ENCODE measurements at places on chromosomes 7 and 10.

- no peak for DNase-seq
These were observed 183.2 kb downstream of the AUTS2 start for GRCh38 chr7:69781412-69781846.

- no peak for DNase-seq
These were observed 231.1 kb downstream of the REEP3 start for GRCh38 chr10:63752318-63752717.

- DNase-seq = no peak
These were observed 226.0 kb downstream of the CDK14 start for GRCh38 chr7:90821961-90822620.

DNA sequence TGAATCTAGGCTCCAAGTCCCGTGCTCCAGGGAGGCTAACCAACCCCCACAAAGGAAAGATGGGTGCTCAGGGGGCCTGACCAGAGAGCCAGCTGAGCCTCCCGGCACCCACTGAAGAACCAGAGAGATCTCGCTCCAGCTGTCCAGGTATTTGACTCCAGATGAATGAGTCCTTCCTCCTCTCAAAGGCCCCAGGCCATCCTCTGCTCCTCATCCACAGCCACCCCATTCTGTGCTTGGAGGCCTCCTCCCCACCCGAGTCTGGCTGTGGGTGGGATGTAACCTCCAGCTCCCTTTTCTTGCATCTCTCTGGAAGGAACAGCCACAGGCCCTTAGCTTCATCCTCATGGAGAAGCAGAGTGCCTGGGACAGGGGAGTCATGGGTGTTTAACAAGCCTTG is 44.6 kb downstream of the VSTM4 start:
- DNase-seq = no peak

GRCh38 chr10:97185326-97186058 is at the start of gene SLIT1:
SLIT1 (minus strand) TSS chr10:97185959; CDS start chr10:97185674, 285 bp downstream.
- no peak for DNase-seq

DNA sequence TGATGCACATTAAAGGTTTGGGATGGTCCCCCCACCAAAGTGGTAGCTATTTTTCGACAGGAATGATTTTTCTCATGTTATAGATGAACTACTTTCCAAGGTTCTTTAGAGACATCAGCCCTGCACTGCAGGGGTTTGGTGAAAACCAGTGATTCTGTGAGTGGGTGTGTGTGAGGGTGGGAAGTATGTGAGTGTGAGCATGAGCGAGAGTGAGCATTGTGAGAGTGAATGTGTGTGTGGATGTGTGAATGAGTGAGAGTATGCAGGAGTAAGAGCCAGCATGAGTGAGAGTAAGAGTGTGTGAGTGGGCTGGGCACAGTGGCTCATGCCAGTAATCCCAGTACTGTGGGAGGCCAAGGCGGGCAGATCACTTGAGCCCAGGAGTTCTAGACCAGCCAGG is 75.0 kb downstream of the GOLGA7B start:
- no peak for DNase-seq

DNA sequence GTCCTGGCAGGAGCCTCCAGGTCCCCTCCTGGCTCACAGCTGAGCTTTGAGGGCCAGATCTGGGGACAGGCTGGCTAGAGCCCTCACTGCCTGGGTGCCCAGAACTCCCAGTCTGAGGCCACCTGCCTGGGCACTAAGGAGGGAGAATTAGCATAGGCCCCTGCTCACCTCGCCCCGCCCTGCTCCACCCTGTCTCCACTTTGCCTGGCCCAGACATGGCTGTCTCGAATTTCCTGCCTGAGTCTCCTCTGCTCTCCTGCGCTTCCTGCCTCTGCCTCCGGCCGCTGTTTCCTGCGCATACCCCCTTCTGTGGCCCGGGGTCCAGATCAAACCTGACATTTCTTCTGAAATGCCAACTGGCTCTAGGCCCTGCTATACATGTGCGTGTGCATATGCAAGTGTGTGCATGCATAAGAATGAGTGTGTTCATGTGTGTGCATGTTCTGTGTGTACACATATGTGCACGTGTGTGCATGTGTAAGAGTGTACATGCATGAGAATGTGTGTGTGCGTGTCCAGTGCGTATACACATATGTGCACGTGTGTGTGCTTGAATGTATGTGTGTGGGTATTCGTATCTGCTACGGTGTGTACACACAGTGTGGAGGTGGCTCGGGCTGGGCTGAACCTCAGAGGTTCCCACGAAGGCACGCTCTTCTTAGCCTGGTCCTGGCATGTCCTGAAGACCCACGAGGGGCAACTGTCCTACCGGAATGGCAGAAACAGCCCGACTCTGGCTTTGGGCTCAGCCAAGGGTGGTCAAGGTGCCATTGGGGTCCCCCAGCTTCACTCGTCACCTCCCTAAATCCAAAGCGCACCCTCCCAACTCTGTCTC is 64.9 kb downstream of the MYL10 start:
- DNase-seq = no peak

GRCh38 chr10:106473129-106473685 is 691.3 kb downstream of the SORCS1 start:
- no peak for DNase-seq

GRCh38 chr7:31890766-31891165 is 179.4 kb downstream of the PDE1C start:
- no peak for DNase-seq

DNA sequence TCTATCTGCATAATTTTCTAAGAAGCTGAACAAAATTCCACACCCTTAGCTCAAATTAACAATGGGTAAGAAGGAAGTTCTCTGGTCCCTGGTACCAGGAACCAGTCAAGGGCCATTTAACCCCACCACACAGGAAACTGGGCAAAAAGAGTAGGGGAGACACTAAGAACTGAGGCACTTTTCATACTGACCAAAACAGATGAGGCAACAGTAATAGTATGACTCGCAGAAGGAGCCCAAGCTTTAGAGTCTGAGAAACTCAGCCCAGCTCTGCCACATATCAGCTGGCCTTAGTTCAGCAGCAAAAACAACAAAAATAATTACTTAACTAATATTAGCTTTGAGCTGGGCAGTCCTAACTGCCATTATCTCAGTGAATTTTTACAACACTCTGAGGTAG is 221.2 kb downstream of the FAM107B start:
- no peak for DNase-seq

- DNase-seq = no peak
These were observed 621 bp upstream of the MORN4 start for GRCh38 chr10:97633921-97634320.

- no peak for DNase-seq
These were observed 83.1 kb upstream of the MPP7 start for GRCh38 chr10:28385748-28386502.

DNA sequence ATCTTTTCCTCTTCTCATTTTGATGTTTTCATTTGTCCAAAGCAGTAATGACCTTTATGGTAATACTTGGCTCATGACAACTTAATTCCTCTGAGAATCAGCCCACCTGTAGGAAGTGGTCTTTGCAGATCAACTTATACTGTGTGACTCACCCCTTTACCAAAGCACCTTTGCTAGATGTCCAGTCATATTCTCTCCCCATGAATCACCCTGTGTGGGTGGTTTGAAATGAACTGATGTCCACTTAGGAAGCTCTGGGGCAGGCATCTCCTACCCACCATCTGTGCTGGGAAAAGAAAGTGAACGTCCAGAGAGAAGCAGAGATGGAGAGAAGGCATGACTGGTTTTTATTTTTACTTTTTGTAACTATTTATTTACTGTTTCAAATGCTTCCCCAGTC is 410.3 kb downstream of the KIF20B start:
- no peak for DNase-seq

GRCh38 chr10:61897671-61898434 is 3.6 kb upstream of the ARID5B start:
- DNase-seq = no peak

DNA sequence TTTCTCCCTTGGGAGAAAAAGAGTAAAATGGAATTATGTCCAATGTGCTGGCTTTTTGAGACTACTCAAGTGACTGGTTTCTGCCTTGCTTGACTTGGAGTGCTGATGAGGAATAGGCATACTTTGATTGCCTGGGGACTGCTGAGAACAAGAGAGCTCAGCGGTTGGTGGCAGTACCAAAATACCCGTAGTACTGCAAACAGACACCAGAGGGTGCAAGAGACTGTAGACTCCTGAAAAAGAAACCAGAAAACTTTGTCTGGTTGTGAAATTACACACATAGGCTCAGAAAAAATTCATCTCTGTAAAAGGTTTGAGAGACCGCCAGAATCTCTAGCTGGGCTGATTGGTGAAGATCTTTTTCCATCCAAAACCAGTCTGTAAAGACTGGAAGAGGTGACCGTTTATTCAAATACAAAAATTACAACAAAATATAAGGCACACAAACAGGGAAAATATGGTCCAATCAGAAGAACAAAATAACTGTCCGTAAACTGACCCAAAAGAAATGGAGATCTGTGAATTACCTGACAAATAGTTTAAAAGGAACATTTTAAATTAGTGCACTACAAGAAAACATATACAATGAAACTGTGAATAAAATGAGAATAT is 18.5 kb downstream of the BICC1 start:
- DNase-seq = peak; percentile 33

GRCh38 chr10:48358162-48358561 is 51.7 kb downstream of the MAPK8 start:
- no peak for DNase-seq

GRCh38 chr7:135773464-135773863 is 24.9 kb upstream of the FAM180A start:
- no peak for DNase-seq

GRCh38 chr7:157149317-157149716 is 10.6 kb downstream of the UBE3C start:
- no peak for DNase-seq

- DNase-seq = peak; percentile 20
These were observed 89.9 kb downstream of the CDH23 start for GRCh38 chr10:71486484-71487114.

- no peak for DNase-seq
These were observed 26.5 kb downstream of the MPP7 start for GRCh38 chr10:28276384-28276783.

DNA sequence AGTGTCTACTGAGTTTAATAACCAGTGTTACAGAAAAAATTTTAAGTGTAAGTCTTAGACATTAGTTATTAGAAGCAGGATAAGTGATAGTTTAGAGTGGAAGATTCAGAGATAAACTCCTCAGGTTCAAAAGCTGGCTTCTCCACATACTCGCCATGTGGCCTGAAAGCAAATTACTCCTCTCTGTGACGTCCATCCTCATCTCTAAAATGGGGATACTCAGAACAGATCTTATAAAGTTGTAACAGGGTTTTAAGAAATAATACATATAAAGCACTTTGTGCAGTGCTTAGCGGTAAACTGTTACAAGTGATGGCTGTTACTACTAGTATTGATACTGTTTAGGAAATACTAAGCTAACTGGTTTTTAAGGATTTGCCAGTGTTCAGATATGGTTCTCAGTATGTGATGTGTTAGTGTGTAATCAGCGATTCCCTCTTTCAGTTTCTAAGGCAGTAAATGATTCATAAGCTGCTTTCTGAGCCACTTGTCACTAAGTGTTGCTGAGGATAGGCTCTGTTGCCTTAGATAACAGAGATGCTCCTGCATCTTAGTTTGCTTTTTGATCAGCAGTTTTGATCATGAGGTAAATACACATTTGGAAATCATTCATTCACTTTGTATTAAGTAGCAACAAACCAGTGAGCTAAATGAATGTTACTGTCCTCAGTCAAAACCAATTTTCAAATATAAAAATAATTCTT is 58.7 kb downstream of the CYP51A1 start:
- no peak for DNase-seq

DNA sequence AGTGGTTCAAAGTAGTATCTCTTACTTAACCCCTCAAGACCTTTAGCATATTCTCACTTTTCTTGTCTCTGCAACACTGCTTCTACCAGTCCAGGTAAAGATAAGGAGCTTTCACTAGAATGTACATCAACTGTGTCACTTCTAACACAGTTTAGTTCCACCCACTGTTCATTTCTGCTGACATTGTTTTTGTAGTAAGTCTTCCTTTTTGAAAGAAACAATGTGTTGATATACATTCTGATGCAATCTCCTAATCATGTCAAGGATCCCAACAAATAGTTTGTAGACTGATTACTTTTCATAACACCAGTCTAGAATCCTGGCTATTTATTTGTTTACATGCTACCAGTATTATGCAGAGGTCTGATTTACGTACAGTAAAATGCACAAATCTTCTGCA is 47.5 kb downstream of the CCSER2 start:
- no peak for DNase-seq

- DNase-seq = no peak
These were observed 18.1 kb downstream of the ADRB1 start for GRCh38 chr10:114061789-114062188.

All from T-helper 2 cell treated with Interferon-gamma antibody and Interleukin-4, amounts not matched to agents 5 μg/mL and 100 μg/mL, for 36 hours (primary cell).